ENCODE measurements at places on chromosomes 1 and 21.

- DNase-seq, result no peak
Observed at GRCh38 chr1:153251562-153251961, 7.9 kb upstream of the LORICRIN start.

DNA sequence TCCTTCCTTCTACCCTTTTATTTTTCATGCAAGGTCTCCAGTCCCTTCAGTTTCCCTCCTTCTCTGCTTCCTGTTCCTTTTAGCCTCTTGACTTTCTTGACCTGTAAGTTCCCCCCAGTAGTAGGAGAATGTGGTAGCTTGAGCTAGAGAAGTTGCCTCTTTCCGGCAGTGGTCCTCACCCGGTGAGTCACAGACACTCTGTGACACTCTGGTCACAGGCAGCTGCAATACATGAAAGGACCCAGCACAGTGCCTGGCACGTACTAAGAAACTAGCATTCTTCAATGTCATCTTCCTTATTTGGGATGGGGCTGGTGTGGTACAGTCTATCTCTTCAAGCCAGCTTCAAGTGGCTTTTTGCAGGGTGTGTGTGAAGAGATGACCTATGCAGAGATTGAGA, 16.0 kb downstream of the PFKFB2 start:
- no peak for DNase-seq

- no peak for DNase-seq
Observed at GRCh38 chr1:101219924-101220870, 16.6 kb upstream of the S1PR1 start.

GRCh38 chr1:18528616-18529015, 47.9 kb downstream of the KLHDC7A start:
- no peak for DNase-seq

- DNase-seq, result no peak
Observed at GRCh38 chr1:203703586-203703985, 61.4 kb upstream of the LAX1 start.
